ENCODE measurements at places on chromosomes 11 and 22. TPM values are rescaled to one million over a fixed set of nuclear protein-coding genes. Genes with fewer than 3 reads are reported as not detected.
A peak's percentile ranks its signal among the peaks of the same experiment; 100 is the strongest.

GRCh38 chr11:67118181-67118766, 789 bp upstream of the KDM2A start:
- DNase-seq, result peak; percentile 70

DNA sequence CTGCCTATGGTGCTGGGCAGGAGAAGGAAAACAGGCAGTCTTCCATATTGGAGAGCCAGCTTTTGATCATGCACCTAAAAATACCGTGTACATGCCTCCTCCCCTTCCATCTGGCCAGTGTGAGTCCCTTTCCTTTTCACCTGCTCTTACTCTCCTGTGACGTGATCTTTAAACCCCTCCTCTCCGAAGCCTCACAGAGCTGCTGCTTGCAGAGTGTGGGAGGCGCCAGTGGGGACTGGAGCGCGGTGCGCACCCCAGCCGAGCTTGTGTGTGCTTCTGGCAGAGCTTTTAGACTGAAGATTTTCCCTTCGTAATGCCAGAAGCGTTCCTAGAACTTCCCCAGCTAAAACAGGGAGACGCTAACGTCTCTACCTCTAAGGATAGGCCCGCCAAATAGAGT, 29.8 kb downstream of the MUC6 start:
- no peak for DNase-seq

- DNase-seq, result no peak
Measured at GRCh38 chr11:36340897-36341296, 44.8 kb downstream of the PRR5L start.

GRCh38 chr22:50218996-50219727, 18.4 kb downstream of the SELENOO start:
- DNase-seq, result no peak

- no peak for DNase-seq
Measured at GRCh38 chr11:61885166-61885778, 6.1 kb downstream of the FADS3 start.

DNA sequence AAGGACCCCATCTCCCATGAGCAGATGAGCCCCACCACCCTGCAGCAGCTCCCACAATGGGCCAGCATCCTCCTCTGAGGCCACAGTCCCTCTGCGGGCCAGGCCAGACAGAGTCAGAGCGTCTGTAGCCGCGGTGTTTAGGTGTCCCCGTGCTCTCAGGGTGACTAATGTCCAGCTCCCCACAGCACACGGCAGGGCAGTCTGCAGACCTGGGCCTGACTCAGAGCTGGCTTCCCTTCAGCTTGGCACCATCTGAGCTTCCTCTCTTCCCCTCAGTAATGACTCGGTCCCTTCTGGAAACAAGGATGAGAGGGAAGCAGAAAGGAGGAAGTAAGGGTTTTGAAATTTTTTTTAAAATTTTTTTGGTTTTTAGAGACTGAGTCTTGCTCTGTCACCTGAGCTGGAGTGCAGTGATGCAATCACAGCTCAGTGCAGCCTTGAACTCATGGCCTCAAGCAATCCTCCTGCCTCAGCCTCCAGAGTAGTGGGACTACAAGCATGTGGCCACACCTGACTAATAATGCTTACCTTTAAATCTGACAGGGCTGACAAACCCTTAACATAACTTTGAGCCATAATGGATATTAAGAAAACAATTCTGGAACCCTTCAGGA, 28.5 kb downstream of the LRRC74B start:
- DNase-seq, result no peak

GRCh38 chr11:75260396-75261170, 20.0 kb downstream of the TPBGL start:
- no peak for DNase-seq

DNA sequence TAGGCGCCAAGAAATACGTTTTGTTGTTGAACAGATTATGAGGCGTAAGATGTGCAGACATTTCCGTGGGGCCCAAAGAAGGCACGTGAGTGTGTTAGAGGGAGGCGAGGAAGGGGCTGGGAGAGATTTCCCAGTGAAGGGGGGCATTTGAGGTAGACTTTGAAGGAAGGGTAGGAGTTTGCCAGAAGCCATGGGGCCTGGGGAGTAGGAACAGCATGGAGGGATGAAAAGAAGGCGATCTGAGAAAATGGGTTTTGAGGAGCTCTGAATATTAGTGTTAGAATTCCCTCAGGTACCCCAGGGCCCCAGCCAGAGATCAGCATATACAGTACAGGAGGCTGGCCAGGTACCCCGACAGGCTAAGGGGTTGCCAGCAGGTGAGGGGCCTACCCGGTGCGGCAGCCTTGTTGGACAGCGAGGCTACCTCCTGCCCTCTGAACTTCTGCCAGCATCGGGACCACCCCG, 414 bp upstream of the MIEF1 start:
- DNase-seq, result no peak

DNA sequence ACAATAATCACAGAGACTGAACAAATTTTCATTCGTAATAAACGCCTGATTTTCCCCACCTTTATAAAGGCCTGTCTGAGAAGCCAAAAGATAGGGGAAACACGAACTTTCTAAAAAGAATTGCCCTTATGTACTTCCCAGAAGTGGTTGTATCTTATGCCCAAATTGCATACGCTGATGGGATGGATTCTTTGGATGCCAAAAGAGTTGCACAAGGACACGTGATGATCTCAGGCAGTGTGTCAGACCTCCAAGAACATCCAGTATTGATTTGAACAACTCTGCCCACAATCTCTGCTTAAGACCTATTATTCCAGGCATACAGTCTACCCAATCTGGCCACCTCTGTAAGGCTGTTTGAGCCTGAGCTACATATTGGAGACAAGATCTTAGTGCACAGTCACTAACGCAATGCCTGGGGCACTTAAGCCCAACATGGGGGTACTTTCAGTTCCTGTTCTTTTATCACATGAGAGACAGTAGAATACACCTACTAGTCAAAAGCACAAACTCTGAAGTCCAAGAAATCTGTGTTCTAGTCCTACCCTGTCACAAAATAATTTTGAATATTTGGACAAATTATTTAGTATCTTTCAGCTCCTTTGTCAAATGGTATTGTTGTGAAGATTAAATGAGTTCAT, 38.9 kb downstream of the OR10A6 start:
- no peak for DNase-seq

DNA sequence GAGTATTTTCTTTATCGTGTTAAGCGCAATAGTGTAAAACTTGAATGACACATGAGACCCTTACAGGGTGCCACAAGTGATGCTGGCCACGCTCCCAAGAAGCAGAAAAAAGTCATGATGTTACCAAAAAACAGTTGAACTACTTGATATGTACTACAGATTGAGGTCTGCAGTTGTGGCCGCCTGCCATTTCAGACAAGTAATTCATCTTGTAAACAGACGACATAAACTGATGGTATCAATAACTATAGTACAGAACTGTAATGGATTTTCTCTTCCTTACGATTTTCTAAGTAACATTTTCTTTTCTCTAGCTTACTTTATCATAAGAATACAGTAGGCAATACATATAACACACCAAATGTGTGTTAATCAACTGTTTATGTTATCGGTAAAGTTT, 5.5 kb downstream of the CD59 start:
- DNase-seq, result no peak

GRCh38 chr11:120172054-120172911, 34.4 kb upstream of the TRIM29 start:
- peak; percentile 60 for DNase-seq

- no peak for DNase-seq
Measured at GRCh38 chr11:12199231-12199948, 89.0 kb downstream of the MICAL2 start.

DNA sequence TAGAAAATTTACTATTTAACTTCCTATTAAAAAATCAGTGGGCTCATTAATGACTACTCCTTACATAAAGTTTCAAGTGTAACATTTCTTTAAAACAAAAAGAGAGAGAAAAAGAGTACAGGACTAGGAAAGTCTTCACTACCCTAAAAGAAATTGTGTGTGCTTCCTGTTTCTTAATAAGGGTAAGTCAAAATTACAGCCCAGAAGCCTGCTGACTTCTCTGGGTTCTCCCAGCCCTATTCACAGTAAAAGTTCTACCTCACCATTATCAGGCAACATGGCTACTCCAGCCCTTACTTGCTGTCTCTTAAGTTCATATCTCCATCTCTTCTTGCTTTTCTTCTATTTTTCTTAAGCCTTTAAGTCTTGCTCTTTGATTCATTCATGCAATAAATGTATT, 20.3 kb upstream of the ZC3H12C start:
- DNase-seq, result no peak

- DNase-seq, result peak; percentile 43
Measured at GRCh38 chr11:64358907-64359711, at the start of gene RPS6KA4. Gene RPS6KA4 (plus strand): TSS chr11:64359162. CDS start chr11:64359236, 74 bp downstream.

GRCh38 chr11:22901603-22902002, 41.3 kb upstream of the CCDC179 start:
- DNase-seq, result no peak

DNA sequence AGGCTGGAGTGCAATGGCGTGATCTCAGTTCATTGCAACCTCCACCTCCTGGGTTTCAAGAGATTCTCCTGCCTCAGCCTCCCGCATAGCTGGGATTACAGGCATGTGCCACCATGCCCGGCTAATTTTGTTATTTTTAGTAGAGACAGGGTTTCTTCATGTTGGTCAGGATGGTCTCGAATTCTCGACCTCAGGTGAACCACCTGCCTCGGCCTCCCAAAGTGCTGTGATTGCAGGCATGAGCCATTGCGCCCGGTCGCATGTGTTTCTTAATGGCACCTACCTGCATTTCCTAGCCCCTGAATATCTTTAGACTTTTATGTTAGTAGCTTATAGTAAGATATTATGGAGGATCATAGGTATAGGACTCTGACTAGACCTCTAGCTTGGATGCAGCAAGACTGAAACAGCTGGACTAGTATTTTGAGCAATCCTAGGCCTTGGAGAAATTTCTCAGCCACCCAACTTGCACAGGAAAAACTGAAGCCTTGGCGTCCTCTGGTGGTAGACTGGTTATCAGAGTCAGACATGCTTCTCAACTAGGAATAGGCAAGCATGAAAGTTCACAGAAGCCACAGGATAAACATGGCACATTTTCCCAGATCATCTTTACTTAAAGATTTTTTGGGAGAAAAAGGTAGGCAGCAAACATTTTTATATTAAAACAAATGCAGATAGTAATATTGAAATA, 22.7 kb upstream of the C1QTNF4 start:
- no peak for DNase-seq

DNA sequence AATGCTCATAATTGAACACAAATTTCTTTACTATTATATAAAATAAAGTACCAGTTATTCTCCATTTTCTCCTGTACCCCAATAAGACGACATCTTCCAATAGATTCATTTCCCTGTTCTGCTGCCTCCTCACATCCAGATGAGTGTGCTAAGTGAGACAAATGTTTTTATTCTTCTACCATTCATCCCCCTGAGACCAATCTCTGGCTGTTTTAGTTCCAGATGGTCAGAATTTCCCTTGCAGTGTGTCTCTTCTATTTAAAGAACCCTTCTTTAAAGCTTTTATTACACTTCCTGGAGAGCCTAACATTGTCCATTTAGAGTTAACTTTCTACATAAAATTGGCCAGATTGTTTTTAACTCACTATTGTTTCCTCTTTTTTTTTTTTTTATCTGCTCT, 41.2 kb upstream of the GLYATL1 start:
- DNase-seq, result no peak

DNA sequence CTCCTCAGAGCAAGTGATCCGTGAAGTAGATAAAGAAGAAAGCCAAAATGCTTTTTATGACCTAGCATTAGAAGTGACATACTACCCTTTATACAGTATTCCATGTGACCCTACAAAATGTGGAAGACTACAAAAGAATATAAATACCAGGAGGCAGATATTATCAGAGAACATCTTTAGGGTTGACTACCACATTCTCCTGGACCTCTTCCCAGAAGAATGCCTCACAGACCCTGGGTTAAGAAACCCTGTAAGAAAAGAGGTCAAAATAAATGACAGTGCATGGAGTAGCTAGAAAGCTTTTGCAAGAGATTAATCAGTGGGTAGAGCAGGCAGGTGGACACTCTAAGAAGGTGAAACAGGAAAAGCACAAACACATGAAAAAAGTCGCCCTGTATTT, 69.2 kb downstream of the FANCF start:
- no peak for DNase-seq

GRCh38 chr11:33151399-33151798, 9.9 kb downstream of the CSTF3 start:
- no peak for DNase-seq

DNA sequence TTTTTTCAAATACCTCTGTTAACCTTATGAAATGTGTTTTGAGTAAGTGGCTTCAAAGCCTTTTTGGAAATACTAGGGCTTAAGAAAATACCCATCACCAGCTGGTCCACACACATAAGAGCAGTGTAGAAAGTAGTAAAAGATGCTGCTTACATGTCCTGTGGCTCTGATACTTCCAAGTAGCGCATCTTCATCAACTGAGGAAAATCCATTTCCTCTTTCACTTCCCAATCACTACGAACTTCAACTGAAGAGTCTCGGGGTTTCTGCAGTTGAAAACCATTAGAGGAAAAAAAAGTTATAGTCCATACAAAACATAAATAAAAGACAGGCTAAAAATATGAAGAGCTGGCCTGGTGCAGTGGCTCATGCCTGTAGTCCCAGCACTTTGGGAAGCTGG, 8.5 kb downstream of the EIF3D start:
- DNase-seq, result no peak

GRCh38 chr11:111172321-111172862, 73.1 kb upstream of the POU2AF2 start:
- no peak for DNase-seq

DNA sequence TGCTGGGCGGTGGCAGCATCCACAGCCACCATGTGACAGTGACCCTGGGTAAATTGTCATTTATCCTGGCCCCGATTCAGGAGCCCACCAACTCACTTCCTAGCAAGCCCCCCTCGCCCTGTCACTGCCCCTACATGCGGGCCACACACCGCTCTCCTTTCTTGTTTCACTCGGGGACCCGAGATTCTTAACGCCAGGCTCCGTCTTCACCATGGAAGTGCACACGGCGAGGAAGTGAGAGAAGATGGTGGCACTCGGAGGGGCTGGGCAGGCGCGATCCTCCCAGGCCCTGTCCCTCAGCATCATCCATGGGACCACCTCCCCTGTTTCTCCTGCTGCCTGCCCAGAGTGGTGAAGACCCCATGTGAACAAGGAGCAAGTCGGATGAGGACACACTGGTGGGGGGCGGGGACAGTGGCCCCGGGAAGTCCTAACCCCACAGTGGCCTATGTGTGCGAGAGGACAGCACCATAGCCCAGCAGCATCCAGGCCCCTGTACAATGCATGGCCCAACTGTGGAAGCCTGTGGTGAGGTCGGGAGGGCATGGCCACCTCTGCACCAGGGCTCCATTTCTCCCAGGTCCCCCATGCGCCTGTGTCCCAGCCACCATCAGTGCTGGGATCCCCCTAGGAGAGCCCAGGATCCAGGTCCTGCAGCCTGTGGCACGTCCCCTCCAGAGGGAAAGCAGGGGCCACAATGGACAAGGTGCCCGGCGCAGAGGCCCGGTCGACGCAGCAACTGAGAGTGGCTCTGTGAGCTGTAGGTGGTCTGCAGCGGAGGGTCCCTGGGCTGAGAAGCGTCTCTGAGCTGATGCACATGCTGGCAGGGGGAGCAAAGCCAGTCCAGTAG, 262.8 kb downstream of the BRD1 start:
- no peak for DNase-seq

GRCh38 chr11:85673393-85673792, 8.5 kb upstream of the CREBZF start:
- DNase-seq, result no peak

- DNase-seq, result no peak
Measured at GRCh38 chr11:35288817-35289541, 130.4 kb downstream of the SLC1A2 start.

Gene MS4A7
- not detected for polyA plus RNA-seq

Gene CNGA4
- not detected for polyA plus RNA-seq

Gene GRIK4
- polyA plus RNA-seq, result not detected

Gene MMP13
- not detected for polyA plus RNA-seq

Gene RFPL1
- not detected for polyA plus RNA-seq

Gene TRIM48
- polyA plus RNA-seq, result not detected

Gene TUBA8
- 1.6 TPM for polyA plus RNA-seq

Gene MIAT
- polyA plus RNA-seq, result 3.9 TPM

Gene PLAAT2
- not detected for polyA plus RNA-seq
